Stimulated activated CD4-positive, alpha-beta T cell treated with anti-CD3 and anti-CD28 coated beads, Interleukin-1b, Interleukin-23, amount 100 ng/mL, for 48 hours (primary cell): ENCODE measurements at places on chromosomes 12 and 14.

DNA sequence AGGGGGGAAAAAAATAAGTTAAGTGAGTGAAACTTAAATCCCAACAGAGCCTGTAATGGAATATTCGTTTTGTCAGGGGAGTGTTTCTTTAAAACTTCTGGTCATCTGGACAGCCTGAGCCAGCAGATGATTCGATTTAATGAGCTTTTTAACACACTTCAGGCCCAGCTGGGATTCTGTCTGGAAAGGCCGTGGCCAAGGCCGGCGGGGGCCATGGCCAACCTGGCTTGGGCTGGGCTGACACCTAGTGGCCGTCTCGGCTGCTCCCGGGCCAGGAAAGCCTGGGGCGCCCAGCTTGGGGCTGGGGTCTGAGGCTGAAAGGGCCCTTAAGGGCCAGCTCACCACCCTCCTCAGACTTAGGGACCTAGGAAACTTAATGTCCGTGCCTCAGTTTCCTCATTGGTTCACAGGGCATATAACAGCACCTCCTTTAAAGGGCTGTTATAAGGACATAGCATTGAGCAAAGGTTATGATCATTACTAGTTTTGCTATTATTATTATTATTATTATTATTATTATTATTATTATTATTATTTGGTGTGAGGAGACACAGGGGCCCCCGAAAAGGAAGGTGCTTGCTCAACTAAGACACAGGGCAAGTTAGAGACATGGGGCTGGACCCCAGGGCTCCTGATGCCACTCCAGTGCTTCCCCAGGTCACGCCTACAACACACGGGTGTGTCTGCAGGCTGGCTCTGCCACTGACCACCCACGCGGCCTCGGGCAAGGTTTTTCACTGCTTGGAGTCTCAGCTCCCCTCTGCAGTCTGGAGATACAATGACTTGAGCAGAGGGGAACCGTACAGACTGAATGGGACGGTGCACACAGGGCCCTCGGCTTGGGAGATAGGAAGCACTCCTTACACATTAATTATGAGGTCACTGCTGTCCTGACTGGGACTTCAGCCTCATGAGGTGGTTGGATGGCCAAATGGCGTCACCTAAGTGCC lies 84.0 kb downstream of the SYNE3 start:
- no peak for DNase-seq

GRCh38 chr12:958588-959123 lies 9.2 kb upstream of the RAD52 start:
- DNase-seq = no peak

- no peak for DNase-seq
Measured at GRCh38 chr12:97545804-97546203, 83.2 kb downstream of the RMST start.

GRCh38 chr14:100428727-100429126 lies 105.6 kb downstream of the SLC25A47 start:
- DNase-seq = peak; percentile 36

GRCh38 chr14:55746558-55746957 lies 166.6 kb downstream of the KTN1 start:
- DNase-seq = no peak

DNA sequence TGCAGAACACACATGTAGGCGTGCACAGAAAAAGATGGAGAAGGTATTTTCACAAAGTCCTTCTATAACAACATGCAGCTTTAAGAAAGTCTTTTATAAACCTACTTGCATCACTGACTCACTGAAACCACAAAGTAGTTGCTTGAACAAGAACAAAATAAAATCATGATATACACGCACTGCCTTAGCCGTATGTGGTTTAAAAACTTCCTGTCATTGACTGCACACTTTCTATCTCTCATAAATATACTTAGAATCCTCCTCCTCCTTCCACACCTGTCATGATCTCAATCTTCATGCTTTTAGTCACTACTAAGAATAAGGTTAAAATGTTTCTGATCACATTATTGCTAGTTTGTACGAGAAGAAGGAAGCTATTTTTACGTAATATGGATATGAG lies 31.8 kb upstream of the RAD51AP1 start:
- no peak for DNase-seq

DNA sequence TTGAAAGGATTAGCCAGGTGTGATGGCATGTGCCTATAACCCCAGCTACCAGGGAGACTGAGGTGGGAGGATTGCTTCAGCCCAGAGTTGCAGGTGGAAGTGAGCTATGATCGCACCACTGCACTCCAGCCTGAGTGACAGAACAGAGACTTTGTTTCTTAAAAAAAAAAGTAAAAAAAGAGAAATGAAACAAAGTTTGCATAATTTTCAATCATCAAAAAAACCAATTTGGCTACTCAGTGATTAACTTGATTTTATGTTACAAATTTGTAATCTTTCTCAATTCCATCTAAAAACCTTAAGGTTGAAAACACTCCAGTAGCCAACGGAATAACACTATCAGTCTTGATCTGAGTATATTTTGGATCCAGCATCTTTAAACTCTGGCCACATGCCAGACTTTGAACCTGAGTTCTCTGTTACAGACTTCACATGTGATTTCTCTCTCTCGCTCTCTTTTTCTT lies 12.6 kb upstream of the DENND5B start:
- DNase-seq = no peak

DNA sequence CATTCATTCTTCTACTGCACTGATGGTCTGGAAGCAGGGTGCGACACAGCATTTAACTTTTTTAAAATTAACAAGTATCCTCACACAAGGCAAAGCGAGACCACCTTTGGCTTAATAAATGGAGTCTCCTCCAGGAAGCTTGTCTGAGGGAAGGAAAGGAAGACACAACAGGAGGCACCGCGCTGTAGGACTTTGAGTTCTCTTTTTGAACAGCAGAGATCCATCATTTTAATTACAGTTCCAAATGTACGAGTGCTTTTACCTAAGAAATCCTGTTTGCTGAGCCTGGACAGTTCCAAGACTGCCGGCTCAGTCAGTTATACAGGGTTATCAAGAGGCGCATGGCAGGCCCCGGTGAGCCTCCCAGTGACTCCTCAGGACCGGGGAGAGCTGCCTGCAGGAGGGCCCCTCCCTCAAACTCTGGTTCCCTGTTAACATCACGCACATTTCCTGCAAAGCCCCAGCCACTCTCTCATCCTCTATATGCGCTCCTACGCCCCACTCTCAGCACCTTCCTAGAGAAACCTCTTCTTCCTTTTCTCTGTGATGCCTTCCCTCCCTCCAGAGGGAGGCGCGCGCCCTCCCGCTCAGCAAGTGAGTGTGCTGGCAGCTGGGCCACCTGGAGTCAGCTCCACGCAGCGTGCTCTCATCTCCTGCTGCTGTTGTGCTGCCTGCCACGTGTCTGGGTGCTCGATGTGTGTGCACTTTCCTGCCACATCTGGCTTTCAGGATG lies 46.1 kb downstream of the STX2 start:
- no peak for DNase-seq

GRCh38 chr12:30700216-30700900 lies 4.7 kb upstream of the IPO8 start:
- no peak for DNase-seq

DNA sequence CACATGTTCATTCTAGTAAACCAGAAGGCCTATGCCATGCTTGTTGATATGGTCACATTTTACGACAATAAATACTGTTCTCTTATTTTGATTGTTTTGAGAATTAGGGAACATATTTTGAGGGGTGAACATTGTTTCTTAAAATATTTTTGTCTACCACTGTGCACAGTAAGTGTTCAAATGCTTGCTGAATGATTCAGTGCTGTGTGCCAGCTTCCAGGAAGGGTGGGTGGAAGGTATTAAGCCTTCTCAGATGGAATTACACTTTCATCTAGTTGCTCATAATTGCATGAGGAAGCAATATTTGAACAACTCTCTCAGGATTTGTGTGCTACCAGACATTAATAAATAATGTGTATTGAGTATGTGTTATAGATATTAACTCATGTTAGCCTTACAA lies 15.5 kb upstream of the TMX1 start:
- no peak for DNase-seq

DNA sequence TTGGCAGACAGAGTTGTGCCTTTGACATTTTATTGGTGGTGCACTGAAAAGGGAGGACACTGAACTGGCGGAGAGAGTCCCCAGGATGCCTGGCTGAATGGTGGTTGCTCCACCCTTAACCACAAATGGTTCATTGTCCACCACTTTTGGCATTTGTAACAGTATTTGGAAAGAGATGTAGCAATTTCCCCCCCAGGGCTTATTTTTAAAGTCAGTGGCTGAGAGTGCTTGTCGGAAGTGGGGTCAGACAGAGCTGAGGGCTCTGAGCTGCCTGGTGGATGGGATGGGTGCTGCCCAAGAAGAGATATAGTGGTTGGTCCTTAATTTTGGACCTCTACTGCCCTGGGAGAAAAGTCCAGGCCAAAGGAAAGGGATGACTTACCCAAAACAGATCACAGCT lies 31.5 kb upstream of the FGF6 start:
- no peak for DNase-seq

- DNase-seq = no peak
Measured at GRCh38 chr12:106758349-106759110, 16.0 kb upstream of the RIC8B start.

- DNase-seq = no peak
Measured at GRCh38 chr14:92880851-92881250, 42.1 kb upstream of the CHGA start.

GRCh38 chr12:123931686-123932321 lies 40.8 kb downstream of the CCDC92 start:
- DNase-seq = peak; percentile 33
